ENCODE measurements at places on chromosomes 6 and 20. TPM values are rescaled to one million over a fixed set of nuclear protein-coding genes. Genes with fewer than 3 reads are reported as not detected.

DNA sequence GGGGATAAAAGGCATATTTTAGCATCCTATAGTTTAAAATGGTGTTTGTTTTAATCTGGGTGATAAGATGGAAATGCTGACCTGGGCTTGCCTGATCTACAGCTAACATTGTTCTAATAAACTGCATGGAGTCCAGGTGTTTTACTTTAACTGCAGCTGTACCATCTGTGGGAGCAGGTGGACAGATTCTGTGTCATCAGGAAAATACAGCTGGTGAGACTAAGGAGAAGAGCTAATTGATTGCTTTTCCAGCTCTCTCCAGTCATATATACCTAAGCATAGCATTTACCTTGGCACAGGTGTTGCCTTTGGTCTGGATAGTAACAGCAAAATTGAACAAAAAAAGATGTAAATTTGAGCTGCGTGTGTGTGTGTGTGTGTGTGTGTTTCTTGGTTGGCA, 31.6 kb downstream of the CBFA2T2 start:
- no peak overlapping the region for H3K27ac ChIP-seq
- no peak for DNase-seq
- no peaks in the 10 kb centered on the region for H3K36me3 ChIP-seq
- H3K4me1 ChIP-seq = no peaks in the 10 kb centered on the region
- no peak overlapping the region for H3K4me3 ChIP-seq
- H3K27me3 ChIP-seq = no peaks in the 10 kb centered on the region

GRCh38 chr6:122799916-122800686, 11.0 kb downstream of the SMPDL3A start:
- no peaks in the 10 kb centered on the region for H3K27me3 ChIP-seq
- no peak overlapping the region for H3K4me3 ChIP-seq
- peak overlapping the region; percentile 75 for H3K27ac ChIP-seq
- peak; percentile 47 for DNase-seq

DNA sequence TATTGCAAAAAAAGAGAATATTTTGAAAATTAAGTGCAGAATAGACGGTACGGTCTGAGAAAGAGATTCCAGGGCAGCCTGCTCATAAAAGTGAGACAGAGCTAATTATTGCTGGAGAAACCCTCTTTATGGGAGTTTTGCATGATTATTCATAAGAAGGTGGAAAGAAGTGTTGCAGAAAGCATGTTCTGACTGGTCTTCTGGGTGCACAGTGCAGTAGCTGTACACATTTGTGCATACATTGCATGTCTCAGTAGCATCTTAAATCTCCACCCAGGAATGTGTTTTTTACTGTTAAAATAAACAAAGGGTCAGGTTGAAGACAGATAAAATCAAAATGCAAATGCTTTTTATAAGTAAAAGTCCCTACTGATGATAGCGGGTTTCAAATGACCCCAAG, 1813.6 kb upstream of the DEFB115 start:
- no peak for DNase-seq
- H3K4me1 ChIP-seq = no peaks in the 10 kb centered on the region
- no peaks in the 10 kb centered on the region for H3K27me3 ChIP-seq
- no peak overlapping the region for H3K27ac ChIP-seq
- no peak overlapping the region for H3K4me3 ChIP-seq
- H3K36me3 ChIP-seq = no peaks in the 10 kb centered on the region

Gene NEURL2
- total RNA-seq = 12.8 TPM

GRCh38 chr6:85482206-85482904, 32.5 kb downstream of the NT5E start:
- no peak overlapping the region for H3K4me3 ChIP-seq
- no peaks in the 10 kb centered on the region for H3K4me1 ChIP-seq
- H3K27me3 ChIP-seq = no peaks in the 10 kb centered on the region
- H3K27ac ChIP-seq = no peak overlapping the region
- H3K36me3 ChIP-seq = no peaks in the 10 kb centered on the region
- no peak for DNase-seq

GRCh38 chr20:58084566-58084965, 143.9 kb downstream of the ANKRD60 start:
- H3K36me3 ChIP-seq = no peaks in the 10 kb centered on the region
- no peaks in the 10 kb centered on the region for H3K27me3 ChIP-seq
- H3K4me3 ChIP-seq = no peak overlapping the region
- no peak for DNase-seq
- no peak overlapping the region for H3K27ac ChIP-seq
- no peaks in the 10 kb centered on the region for H3K4me1 ChIP-seq

Gene UBE2C
- total RNA-seq = 21.9 TPM

DNA sequence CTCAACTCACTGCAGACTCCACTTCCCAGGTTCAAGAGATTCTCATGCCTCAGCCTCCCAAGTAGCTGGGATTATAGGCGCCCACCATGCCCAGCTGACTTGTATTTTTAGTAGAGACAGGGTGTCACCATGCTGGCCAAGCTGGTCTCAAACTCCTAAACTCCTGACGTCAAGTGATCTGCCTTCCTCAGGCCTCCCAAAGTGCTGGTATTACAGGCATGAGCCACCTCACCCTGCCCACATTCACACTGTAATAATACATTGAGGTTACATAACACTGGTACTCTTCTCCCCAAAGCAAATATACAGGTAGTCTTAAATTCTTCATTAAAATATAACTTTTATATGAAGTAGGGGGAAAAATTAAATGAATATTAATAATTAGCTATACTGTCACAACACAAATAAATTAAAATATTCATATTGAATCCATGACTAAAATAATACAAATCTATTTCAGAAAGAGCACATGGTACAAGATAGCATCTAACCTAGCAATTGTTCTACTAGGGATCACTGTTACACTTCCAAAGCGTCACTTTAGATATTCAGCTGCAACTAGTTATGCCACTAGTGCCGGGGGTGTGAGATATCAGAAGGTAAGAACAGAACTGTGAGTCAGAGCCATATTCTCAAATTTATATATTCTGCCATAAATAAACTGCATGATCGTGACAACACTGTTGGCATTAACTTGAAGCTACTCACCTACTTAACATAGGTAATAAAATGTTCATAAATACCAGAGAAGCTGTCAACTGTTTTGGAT, 169.1 kb upstream of the SHLD1 start:
- no peak overlapping the region for H3K27ac ChIP-seq
- no peak for DNase-seq
- H3K4me3 ChIP-seq = no peak overlapping the region
- peaks cover 9% of the 10 kb centered on the region for H3K36me3 ChIP-seq
- no peaks in the 10 kb centered on the region for H3K4me1 ChIP-seq

- DNase-seq = no peak
- H3K27ac ChIP-seq = no peak overlapping the region
- H3K27me3 ChIP-seq = no peaks in the 10 kb centered on the region
- no peak overlapping the region for H3K4me3 ChIP-seq
Observed at GRCh38 chr6:143299253-143300166, 151.0 kb downstream of the ADAT2 start.

- H3K27me3 ChIP-seq = no peaks in the 10 kb centered on the region
- no peak overlapping the region for H3K27ac ChIP-seq
- H3K4me3 ChIP-seq = no peak overlapping the region
- DNase-seq = no peak
- H3K36me3 ChIP-seq = no peaks in the 10 kb centered on the region
- H3K4me1 ChIP-seq = no peaks in the 10 kb centered on the region
Observed at GRCh38 chr20:53967527-53967926, 102.9 kb downstream of the BCAS1 start.

Gene ACTL10
- total RNA-seq = 0.17 TPM

GRCh38 chr6:64233746-64234145, 598.1 kb downstream of the PHF3 start:
- no peaks in the 10 kb centered on the region for H3K4me1 ChIP-seq
- H3K27ac ChIP-seq = no peak overlapping the region
- H3K27me3 ChIP-seq = no peaks in the 10 kb centered on the region
- DNase-seq = no peak
- no peak overlapping the region for H3K4me3 ChIP-seq
- no peaks in the 10 kb centered on the region for H3K36me3 ChIP-seq

DNA sequence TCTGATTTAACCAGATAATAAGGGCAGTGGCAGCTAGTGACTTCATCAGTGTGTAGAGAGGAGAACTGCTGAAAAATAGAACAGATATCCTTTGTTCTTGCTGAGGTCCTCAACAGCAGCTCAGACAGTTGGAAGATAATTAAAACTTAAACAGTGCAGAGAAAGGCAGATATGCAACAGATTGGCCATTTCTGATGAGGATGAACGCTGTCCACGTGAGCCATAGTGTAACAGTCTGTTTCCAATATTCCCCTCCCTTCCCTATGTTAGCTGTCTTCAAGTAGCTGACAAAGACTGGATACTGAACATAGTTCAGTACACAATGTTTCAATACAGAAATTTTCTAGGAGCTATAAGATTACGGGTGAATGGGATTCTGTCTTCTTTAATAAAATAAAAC, 291.4 kb downstream of the BTBD9 start:
- H3K4me3 ChIP-seq = no peak overlapping the region
- DNase-seq = no peak
- no peaks in the 10 kb centered on the region for H3K36me3 ChIP-seq
- no peaks in the 10 kb centered on the region for H3K27me3 ChIP-seq

- H3K36me3 ChIP-seq = no peaks in the 10 kb centered on the region
- H3K27me3 ChIP-seq = no peaks in the 10 kb centered on the region
- no peak overlapping the region for H3K4me3 ChIP-seq
- H3K4me1 ChIP-seq = no peaks in the 10 kb centered on the region
Observed at GRCh38 chr6:120392941-120393340, 941.3 kb downstream of the TBC1D32 start.

Gene PTK6
- 0.52 TPM for total RNA-seq

- no peaks in the 10 kb centered on the region for H3K36me3 ChIP-seq
- H3K4me1 ChIP-seq = peaks cover 29% of the 10 kb centered on the region
- H3K4me3 ChIP-seq = peak overlapping the region; percentile 55
- peak overlapping the region; percentile 89 for H3K27ac ChIP-seq
- no peak for DNase-seq
Observed at GRCh38 chr20:37528446-37529213, 954 bp upstream of the BLCAP start.

DNA sequence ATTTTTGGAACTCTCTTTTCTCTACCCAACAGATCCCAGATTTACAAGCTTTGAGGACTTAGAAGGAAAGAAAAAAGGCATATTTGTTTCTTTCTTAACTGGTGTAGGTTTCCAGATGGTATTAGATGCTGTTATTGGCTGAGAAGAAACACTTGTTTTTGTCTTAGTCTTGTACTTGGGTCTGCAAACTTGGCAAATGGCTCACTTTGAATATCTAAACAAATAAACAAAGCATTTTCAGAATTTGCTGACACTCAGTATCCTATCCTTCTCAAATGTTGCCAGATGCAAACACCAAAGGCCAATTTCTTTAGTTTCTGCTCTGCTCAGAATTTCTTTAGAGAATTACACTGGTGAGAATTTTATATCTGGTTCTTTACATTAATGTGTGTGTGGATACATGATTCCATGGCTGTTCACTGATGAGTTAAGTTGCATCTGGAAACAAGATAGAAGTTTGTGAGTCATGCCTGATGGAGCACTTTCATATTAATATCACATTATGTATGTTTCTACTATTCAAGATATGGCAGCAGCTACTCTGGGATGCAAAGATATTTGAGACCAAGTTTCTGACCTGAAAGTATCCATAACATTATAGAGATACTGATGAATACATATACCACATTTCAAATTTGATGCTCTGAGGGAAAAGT, 43.7 kb upstream of the CEP162 start:
- H3K4me1 ChIP-seq = peaks cover 9% of the 10 kb centered on the region
- H3K27ac ChIP-seq = peak overlapping the region; percentile 46
- H3K4me3 ChIP-seq = no peak overlapping the region
- H3K27me3 ChIP-seq = no peaks in the 10 kb centered on the region

DNA sequence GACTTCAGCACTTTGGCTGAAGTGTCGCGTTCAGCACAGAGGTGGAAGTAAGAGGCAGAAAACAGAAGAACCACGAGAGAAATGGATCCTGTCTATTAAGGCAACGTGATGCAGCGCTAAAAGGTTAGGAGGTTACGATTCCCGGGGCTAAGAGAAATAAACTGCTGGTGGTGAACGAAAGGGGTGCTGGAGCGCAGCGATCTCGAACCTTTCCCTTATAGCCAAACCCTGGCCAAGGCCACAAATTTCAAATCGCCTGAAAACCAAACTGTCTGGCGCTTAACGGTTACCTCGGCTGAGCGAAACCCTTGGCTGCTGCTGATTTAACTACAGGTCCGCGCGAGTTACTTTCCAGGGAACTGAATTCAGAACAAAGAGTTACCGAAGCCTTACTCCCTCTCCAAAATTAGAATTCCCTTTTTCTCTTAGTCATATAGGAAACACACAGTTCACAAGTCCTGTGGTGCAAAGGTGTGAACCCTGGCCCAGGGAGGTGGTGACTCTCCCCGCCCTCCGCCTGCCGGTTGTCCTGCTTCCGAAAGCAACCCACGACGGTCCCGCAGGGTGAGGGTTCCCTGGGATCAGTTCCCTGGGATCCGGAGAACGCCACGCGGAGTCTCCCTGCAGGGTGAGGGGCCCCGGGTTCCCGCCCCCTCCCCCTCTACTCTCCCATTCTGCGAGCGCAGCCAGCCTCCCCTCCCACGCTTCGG, 1.3 kb upstream of the SLC35D3 start:
- no peaks in the 10 kb centered on the region for H3K36me3 ChIP-seq
- peak; percentile 12 for DNase-seq
- peaks cover 14% of the 10 kb centered on the region for H3K4me1 ChIP-seq
- no peak overlapping the region for H3K27ac ChIP-seq
- H3K4me3 ChIP-seq = peak overlapping the region; percentile 51
- peaks cover 66% of the 10 kb centered on the region for H3K27me3 ChIP-seq

Gene LTB
- total RNA-seq = 2.4 TPM

- no peaks in the 10 kb centered on the region for H3K4me1 ChIP-seq
- no peak overlapping the region for H3K4me3 ChIP-seq
- H3K36me3 ChIP-seq = no peaks in the 10 kb centered on the region
Observed at GRCh38 chr20:25009218-25010145, 16.9 kb upstream of the APMAP start.

DNA sequence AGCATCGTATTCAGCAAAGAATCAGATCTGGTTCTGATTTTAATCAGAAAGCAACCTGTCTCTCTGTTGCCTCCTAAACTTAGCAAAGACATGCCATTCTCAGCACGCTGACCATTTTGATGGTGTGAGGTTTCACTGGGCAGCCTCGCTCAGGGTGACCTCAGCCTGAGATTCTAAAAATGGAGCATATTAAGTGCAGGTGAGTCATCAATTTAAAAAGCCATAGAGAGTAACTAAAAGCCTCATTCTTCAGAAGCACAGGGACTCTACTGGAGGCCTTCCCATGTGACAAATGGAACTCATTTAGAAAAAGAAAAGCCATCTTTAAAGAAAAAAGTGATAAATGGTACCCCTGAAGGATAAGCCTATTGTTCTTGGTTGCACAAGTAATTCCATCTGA, 91.3 kb downstream of the FILIP1 start:
- no peak overlapping the region for H3K4me3 ChIP-seq
- H3K27me3 ChIP-seq = no peaks in the 10 kb centered on the region
- DNase-seq = no peak
- H3K36me3 ChIP-seq = no peaks in the 10 kb centered on the region
- no peak overlapping the region for H3K27ac ChIP-seq

GRCh38 chr6:44850312-44850711, 462.8 kb downstream of the CDC5L start:
- H3K4me3 ChIP-seq = no peak overlapping the region
- no peaks in the 10 kb centered on the region for H3K36me3 ChIP-seq
- DNase-seq = no peak
- peaks cover under 1% of the 10 kb centered on the region for H3K4me1 ChIP-seq
- no peaks in the 10 kb centered on the region for H3K27me3 ChIP-seq

Data from hepatocyte (in vitro differentiated cells).